ENCODE measurements at places on chromosomes 7 and 10.

DNA sequence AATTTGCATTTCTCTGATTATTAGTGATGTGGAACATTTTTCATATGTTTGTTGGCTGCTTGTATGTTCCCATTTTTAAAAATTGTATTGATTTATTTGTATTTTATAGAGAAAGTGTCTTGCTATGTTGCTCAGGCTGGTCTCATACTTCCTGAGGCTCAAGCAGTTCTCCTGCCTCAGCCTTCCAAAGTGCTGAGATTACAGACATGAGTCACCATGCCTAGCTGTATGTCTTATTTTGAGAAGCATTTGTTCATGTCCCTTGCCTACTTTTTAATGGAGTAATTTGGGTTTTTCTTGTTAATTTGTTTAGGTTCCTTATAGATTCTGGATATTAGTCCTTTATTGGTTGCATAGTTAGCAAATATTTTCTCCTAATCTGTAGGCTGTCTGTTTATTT lies 214.2 kb upstream of the KAT6B start:
- no peak for DNase-seq

- DNase-seq = no peak
Measured at GRCh38 chr10:113849946-113850345, 3.9 kb downstream of the DCLRE1A start.

DNA sequence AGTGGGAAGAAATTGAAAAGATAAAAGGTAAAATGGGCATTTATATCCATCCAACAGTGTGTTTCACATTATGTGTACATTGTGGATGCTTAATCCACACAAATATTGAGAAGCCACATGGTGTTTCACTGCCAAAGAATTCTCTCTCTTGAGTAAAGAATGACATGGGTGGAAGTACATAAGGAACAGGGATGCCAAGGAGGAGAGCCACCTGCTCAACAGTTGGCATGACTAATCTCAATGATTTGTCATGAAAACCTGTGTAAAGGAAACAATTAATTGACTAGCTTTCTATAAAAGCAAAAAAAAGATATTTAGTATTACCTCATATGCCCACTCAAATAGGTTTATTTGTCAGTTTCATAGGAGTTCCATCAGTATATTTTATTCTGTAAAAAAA lies 43.1 kb downstream of the MAGI2 start:
- DNase-seq = no peak

- no peak for DNase-seq
Measured at GRCh38 chr7:141320287-141320686, 230.9 kb upstream of the AGK start.

DNA sequence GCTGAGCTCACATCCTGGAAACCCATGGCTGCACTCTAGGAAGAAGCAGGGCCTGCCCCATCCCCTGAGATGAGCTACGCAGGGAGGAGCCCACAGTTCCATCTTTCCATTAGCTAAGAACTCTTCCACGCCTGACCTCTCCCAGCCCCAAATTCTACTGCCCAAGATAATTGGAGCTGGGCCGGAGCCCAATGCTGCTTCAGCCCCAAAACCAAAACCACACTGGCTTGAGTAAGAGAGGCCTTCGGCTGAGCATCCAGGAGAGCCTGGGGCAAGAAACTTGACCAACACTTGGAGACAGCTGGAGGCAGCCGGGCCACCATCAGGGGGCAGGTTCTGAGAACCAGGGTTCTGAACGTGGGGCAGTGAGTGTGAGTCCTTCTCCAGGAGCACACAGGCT lies 116.1 kb upstream of the ZMIZ1 start:
- DNase-seq = no peak

DNA sequence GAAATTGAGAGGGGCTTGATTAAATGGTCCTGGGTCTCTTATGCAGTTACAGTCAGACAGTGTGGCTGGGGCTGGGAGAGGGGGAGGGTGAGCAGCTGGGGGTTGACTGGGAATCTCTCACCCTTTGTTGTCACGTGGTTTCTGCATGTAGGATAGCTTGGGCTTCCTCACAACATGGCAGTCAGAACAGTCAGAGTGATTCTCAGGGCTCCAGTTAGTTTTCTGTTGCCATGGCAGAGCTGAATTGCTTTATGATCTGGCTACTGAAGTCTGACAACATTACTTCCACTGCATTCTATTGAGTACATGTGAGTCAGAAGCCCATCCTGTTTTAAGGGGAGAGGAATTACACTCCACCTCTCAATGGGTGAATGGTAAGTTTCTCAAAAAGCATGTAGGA lies 102.7 kb downstream of the WDR11 start:
- DNase-seq = no peak

GRCh38 chr10:48602401-48603135 lies 2.3 kb downstream of the ARHGAP22 start:
- DNase-seq = no peak

GRCh38 chr10:121921238-121921931 lies 6.4 kb downstream of the ATE1 start:
- no peak for DNase-seq
